ENCODE measurements at places on chromosomes 1 and 21.
A peak's percentile ranks its signal among the peaks of the same experiment; 100 is the strongest.

DNA sequence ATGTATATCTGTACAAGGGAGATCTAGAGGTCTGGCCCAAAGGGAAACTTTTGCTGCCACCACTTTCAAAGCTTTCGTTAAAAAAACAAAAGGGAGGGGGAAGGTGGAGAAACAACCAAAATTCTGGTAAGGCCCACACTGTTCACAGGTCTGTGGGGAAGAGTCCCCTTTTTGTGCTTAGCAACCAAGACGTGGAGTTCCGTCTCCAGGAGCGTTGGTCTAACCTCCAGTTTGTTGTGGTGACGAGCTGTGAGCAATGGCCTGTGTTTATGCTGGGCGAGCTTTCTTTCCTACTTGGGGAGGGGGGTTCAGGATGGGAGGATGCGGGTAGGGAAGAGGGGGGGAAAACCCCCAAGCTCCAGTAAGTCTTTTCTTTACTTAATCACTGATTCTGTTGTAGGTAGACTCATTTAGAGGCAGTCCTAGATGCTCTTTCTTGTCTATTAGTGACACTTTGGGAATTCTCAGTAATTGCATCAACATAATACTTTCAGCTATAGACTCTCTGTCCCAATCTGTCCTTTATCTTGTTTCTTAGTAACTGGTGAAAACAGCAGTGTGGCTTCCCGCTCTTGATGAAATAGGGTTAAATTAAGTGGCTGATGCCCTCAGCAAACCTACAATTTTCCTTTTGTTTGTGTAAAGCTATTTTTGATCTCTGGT is 1.5 kb downstream of the HIPK1 start:
- peak; percentile 57 for DNase-seq

DNA sequence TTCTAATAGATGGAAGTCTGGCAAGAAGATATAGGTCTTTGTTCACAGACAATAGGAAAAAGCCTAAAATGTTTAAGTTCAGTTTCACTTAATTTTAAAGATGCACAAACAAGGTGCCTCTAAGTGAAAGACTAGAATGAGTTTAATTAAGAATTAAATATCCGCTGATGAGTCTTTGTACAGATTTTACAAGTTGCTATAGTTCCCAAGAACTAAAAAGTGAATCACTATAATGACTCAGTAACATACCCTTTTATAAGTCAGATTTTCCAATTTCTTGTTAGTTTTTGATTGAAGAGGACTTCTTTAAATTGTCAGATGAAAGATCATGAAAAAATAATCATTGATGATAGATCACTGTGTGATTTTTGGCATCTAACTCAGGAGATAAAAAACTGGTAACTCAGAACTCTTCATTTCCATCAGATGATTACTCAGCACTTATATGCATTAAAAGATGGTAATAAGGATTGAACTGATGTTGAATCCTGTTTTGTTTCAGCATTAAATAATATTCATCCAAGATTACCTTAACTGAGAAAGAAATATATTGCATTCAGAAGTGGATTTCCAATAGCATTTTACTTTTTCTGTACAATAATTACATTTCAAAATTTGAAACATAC is 59.0 kb upstream of the ST6GALNAC3 start:
- DNase-seq, result no peak

- DNase-seq, result no peak
These were observed 32.4 kb downstream of the PRMT2 start for GRCh38 chr21:46667741-46668380.

GRCh38 chr21:37449302-37449937 is 82.8 kb downstream of the DYRK1A start:
- no peak for DNase-seq

GRCh38 chr1:8412183-8412831 is 94.4 kb downstream of the SLC45A1 start:
- DNase-seq, result no peak

GRCh38 chr1:76682138-76682537 is 185.1 kb upstream of the ST6GALNAC5 start:
- DNase-seq, result no peak

- DNase-seq, result no peak
These were observed 30.0 kb downstream of the TMCC2 start for GRCh38 chr1:205257735-205258134.

DNA sequence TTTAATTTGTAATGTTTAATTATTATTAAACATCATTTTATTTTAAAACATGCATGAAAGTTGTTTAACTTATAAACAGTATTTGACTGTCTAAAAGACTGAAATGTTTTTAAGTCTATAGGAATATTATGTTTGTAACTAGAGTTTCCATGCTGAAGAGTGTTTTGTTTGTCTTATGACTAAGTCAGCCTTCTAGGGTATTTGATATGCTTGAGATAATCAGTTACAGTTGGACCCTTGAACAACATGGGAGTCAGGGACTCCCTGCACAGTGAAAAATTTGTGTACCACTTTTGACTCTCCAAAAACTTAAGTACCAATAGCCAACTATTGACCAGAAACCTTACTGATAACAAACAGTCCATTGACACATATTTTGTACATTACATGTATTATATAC is 45.5 kb upstream of the KANK4 start:
- no peak for DNase-seq

DNA sequence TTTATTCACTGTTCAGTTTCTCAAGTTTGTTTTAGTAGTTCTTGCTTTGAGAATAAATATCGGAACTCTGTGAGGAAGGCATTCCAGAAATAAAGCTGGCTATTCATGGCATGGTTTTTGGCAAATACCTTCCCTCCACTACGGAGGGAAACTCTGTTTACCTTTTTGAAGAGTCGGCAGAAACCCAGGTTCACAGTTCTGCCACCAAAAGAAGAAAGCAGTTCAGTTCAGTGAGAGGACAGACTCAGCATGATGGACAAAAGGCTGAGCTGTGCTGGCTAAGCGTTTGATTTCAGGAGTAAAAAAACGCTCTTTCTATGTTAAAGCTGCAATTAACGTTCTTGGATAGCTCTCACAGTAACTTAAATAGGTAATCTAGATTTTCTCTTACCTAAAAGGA is 42.4 kb downstream of the CNN3 start:
- DNase-seq, result no peak

GRCh38 chr1:155245163-155245524 is 10.1 kb downstream of the ENTREP3 start:
- DNase-seq, result no peak

DNA sequence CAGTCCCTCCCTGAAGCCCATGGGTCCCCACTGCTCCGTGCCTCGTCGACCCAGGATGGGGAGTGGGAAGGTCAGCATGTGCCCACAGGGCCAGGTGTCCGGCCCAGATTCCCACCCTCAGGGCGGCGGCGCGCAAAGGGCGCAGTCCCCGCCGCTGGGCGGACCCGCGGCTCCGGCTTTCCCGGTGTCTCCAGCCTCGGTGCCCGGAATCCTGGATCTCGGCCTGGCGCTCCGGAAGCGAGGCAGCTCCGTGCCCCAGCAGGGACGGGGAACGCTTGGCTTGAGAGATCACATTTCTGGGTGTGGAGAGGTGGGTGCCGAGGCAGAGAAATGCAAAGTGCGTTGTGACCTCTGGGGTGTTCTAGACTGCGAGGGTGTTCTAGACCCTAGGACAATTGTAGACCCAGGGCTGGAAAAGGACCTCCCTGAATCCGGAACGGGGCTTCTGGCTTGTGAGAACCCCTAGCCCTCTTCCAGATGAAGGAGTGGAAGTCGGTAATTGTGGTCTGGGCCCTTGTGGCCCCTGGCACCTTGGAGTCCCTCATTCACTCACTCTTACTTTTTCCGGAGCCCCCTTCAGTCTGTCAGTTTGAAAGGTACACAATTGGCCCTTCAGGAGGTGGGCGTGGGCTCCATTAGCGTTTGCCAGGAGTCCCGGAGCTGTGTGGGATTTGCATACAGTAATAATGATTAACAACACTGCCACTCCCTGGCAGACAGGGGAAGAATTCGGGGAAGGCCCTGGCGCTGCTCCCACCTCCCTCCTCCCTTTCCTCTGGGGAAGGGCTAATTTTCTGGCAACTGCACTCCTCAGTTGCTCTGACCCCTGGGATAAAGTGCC is 1.6 kb upstream of the KCND3 start:
- DNase-seq, result no peak

- DNase-seq, result no peak
These were observed 67.2 kb downstream of the TEX35 start for GRCh38 chr1:178580096-178580495.

DNA sequence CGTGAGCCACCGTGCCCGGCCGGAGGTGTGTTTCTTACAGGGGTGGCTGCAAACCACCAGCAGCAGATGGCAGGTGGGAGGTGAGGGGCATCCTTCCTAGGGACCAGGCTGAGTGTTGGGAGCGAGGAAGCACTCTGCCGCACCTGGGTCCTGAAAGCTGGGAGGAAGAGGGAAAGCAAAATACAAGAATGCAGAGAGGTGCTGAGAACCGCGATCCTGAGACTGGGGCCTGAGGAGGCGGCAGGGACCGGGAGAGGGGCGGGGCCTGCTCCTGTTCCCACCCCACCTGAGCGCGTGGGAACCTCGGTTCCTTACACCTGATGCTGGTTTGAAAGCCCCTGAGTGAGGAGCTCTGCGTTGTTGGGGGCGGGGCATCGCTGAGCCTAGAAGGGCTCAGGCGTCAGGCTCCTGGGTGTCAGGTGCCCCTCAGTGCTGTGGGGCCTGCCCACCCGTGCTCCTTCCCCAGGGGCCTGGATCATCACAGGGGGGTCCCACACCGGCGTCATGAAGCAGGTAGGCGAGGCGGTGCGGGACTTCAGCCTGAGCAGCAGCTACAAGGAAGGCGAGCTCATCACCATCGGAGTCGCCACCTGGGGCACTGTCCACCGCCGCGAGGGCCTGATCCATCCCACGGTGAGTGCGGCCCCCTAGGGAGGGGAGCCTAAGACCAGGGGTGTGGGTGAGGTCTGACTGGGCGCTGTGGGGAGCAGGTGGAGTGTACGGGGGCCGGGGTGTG is 15.5 kb downstream of the TRPM2 start:
- DNase-seq, result no peak

DNA sequence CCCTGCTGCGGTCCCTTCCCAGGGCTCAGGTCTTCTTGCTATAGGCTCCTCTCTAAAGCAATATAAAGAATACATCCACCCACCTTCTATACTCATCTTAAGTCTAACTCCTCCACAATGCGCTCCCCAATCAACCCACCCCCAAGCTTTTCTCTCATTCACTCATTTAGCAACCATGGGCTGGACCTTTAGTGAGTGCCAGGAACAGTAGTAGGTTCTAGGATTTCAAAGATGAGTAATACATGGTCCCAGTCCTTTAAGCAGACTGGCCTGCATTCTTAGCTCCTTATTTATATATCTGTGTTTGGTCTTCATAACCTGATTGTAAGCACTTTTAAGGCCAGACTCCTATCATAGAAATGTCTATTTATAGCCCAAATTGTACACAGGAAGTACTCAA is 5.9 kb downstream of the CAMK1G start:
- DNase-seq, result no peak

DNA sequence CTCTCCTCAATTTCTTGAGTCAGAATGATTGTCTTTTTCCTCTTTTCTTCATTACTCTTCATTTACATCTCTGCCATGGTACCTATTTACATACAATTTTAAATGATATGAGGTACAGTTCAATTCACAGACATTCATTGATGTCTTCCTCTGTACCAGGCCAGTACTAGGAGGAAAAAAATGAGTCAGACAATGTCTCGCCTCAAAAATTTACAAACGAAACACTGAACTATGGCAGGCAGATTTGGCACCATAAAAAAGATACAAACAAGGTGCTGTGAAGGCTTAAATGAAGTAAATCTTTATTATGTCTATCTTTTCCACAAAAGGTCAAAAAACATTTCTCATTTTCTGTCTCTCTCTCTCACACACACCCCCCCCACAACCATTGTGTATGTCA is 71.0 kb downstream of the RGS13 start:
- no peak for DNase-seq

GRCh38 chr1:93528412-93528811 is 80.5 kb downstream of the FNBP1L start:
- DNase-seq, result no peak

DNA sequence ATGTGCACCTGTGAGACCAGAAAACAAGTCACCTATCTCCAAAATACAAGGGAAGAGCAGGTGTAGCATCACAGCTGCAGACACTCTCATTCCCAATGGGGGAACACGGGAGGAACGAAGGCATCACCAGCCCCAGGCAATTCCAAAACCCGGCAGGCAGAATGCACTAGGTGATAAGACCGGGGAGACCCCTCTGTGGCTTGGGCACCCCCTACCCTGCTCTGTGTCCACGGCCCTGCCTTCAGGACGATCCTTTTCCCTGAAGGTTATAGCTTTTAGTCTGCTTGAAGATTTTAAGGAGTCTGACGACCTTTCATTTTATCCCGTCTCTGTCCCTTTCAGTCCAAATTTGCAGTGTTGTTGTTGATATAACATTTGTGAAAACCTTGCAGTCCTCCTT is 19.2 kb downstream of the TRPM2 start:
- DNase-seq, result no peak

GRCh38 chr1:201028461-201028889 is 5.0 kb upstream of the KIF21B start:
- no peak for DNase-seq

GRCh38 chr1:153771261-153771660 is 3.9 kb upstream of the SLC27A3 start:
- DNase-seq, result no peak

DNA sequence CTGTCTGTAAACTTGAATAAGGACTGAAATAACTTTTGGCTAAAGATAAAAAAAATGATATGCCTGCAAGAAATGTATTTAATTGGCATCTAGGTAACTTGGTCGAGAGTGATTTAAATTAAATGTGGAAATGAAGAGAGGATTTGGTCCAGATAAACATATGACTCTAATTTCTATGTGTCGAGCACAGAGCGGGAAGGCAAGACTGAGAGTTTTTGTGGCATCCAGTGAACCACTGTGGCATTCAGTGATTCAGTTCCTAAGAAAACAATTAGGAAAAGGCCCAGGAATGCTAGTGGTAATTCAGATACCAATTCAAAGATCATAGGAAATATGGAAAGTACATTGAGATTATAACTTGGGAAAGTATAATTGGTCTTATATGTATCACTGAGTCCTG is 39.6 kb downstream of the PDE4B start:
- no peak for DNase-seq

GRCh38 chr1:21189421-21189820 is 12.7 kb upstream of the EIF4G3 start:
- no peak for DNase-seq

- no peak for DNase-seq
These were observed 1.0 kb downstream of the RER1 start for GRCh38 chr1:2392686-2393085.

DNA sequence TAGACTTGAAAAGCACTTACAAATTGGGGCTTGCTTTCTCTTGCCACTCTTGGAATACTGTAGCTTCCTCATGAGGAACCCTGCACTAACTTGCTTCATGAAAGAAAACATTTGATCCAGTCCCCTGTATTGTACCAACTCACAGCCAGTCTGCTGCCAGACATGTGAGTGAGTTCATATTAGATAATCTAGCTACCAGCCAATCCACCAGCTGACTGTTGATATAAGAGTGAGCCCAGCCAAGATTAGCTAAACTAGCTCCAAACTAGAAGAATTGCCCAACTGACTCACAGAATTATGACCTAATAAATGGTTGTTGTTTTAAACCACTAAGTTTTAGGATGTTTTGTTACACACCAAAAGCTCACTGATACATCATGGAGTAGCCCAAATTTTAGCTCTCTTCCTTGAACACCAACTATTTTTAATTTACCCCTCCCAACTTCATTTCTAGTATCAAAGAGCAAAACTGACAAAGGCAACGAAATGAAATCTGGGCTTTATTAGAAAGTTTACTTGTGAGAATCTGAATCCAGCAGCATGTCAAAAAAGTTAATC is 6.6 kb upstream of the RGS8 start:
- DNase-seq, result no peak

- DNase-seq, result no peak
These were observed 19.4 kb upstream of the LAMTOR5 start for GRCh38 chr1:110426854-110427253.
